A549 treated with RU486 at 1 μM for 4 hours (cell line): ENCODE measurements at places on chromosomes 3 and 15. TPM values are rescaled to one million over a fixed set of nuclear protein-coding genes. Genes with fewer than 3 reads are reported as not detected.

SNTN gene
- not detected in 5 replicates for total RNA-seq

DUOXA2 gene
- total RNA-seq, result not detected in 5 replicates

PLSCR5 gene
- total RNA-seq, result not detected in 5 replicates

SNUPN gene
- 31.9 to 36.2 TPM (median 34.3 TPM) in 5 replicates for total RNA-seq
